Right kidney (tissue), 9 donors: ENCODE measurements at places on chromosomes 1 and 21.

DNA sequence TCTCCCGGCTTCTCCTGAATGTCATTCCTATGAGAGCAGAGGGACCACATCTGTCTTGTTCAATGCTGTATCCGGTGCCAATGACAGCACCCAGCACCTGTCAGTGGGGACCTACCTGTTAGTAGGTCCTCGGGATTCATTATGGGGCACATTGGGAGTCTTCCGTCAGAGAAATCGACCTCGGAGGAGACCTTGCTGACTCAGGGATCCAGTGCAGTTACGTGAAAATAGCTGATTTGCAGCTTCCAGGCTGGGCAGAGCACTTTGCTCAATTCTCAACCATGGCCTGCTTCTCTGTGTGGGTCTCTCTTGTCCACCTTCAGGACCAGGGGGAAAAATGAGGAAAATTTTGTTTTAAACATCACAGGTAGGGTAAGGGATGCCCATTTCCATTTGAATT lies 130.2 kb downstream of the PRDM2 start:
- DNase-seq = no peak

DNA sequence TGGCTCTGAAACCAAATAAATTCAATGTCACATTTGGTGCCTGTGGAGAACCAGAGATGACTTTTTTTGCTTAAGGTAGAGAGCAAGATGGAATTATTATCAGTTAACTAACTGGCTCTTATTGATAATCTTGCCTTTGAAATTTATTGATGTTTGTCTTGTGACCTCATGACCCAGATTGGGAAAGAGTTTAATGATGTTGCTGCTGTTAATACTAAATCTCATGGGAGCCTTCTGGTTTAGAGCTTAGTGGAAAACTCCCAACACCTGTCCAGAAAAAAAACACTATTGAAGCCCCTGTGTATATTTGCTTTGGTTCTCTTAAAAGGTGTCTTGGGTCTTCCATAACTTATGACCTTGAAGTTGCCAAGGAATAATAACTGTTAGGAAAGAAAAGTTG lies 9.9 kb downstream of the CHTOP start:
- no peak for DNase-seq

- no peak for DNase-seq
Observed at GRCh38 chr1:198373376-198373775, 167.1 kb downstream of the ATP6V1G3 start.

- peak; percentile 76 for DNase-seq
Observed at GRCh38 chr1:27662707-27663393, 9.1 kb downstream of the IFI6 start.

GRCh38 chr1:9253004-9253403 lies 18.4 kb downstream of the H6PD start:
- DNase-seq = no peak

DNA sequence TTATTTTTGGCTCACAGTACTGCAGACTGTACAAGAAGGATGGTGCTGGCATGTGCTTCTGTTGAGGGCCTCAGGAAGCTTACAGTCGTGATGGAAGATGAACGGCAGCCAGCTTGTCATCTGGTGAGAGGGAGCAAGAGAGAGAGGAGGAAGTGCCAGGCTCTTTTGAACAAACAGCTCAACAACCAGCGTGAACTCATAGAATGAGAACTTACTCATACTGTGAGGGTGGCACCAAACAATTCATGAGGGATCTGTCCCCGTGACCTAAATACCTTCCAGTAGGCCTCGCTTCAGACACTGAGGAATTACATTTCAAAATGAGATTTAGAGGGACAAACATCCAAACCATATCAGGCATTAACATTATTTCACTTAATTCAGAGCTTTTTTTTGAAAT lies 84.7 kb downstream of the PKN2 start:
- DNase-seq = no peak

DNA sequence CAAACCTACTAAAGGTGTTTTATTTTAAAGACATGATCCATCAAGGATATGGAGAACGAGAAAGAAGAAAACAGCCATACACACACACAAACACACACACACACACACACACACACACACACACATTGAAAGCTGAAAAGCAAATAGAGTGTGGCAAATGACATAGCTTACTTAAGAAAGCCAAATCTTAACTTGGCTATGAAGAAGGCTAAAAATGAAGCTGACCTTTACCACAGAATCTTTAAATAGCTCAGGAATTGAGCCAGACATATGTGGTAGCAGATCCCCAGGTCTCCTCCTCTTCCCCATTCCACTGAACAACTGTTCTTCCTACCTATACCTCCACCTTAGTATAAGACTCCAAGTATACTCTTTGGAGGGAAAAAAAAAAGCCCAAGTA lies 185.6 kb downstream of the CLEC20A start:
- no peak for DNase-seq

GRCh38 chr1:110780600-110781484 lies 92.1 kb upstream of the CD53 start:
- peak; percentile 47 for DNase-seq

GRCh38 chr1:93435443-93435842 lies 12.5 kb upstream of the FNBP1L start:
- DNase-seq = no peak

GRCh38 chr1:12539320-12539704 lies 78.7 kb downstream of the DHRS3 start:
- no peak for DNase-seq

GRCh38 chr1:9229549-9229948 lies 5.0 kb upstream of the H6PD start:
- no peak for DNase-seq

GRCh38 chr1:218546314-218546713 lies 201.2 kb downstream of the TGFB2 start:
- DNase-seq = no peak

GRCh38 chr1:117467336-117467735 lies 100.1 kb downstream of the MAN1A2 start:
- no peak for DNase-seq

DNA sequence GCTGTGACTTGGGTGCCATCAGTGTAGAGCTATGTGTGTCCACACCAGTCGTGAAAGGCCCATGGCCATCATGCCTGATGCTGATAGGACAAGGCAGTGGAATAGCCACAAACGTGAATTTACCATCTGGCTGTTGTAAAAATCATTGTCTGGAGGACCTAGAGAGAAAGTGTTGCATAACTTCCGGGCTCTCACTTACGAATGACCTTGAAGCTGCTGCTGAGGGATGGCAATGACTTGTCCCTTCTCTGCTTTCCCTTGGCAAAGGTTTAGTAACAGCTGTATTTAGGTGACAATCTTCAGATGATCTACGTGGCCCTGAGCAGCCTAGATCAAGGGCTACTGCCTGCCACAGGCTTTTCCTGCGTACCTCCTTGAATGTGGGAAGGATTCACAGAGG lies 5.8 kb downstream of the ATP1B1 start:
- DNase-seq = no peak

DNA sequence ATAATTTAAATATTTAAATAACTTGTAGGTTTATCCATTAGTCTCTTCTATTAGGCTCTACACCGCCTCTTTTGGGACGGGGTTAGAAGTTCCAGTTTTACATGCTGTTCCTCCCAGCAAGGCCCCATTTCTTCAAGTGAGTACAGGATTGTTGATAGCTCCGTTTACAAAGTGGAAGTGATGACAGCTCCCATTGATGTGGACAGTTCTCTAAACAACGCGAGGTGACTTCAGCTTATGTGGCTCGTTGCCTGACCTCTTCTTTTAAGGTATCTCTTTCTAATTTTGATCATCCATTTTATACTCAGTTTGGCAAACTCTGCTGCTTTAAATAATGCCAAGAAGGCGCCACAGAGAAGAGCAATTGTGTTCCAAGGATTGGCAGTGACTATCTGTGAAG lies 49.7 kb downstream of the PACC1 start:
- no peak for DNase-seq
